WTC11 (cell line): ENCODE measurements at places on chromosomes 11 and 22.
A peak's percentile ranks its signal among the peaks of the same experiment; 100 is the strongest.

DNA sequence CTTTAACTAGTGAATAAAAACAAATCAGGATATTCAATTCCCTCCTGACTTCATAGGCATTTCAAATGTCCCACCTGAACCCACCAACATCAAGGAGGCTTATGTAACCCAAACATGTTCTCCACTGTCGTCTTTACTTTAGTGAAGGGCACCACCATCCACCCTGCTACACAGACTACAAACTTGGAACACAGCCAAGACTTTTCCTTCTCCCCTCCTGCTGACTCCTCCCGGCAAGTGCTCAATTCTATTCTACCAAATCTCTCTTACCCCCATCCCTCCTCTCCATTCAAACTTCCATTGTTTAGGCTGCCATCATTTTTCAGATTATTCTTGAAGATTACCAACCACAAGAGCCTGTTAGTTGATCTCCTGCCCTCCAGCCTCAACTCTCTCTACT, 24.3 kb downstream of the SAAL1 start:
- peaks cover 4% of the 10 kb centered on the region; the same call in 1 of the 2 replicates for H3K4me1 ChIP-seq
- DNase-seq, result no peak
- no peaks in the 10 kb centered on the region for H3K27me3 ChIP-seq
- peaks cover 44% of the 10 kb centered on the region for H3K36me3 ChIP-seq
- H3K27ac ChIP-seq, result no peak overlapping the region
- H3K4me3 ChIP-seq, result no peak overlapping the region

DNA sequence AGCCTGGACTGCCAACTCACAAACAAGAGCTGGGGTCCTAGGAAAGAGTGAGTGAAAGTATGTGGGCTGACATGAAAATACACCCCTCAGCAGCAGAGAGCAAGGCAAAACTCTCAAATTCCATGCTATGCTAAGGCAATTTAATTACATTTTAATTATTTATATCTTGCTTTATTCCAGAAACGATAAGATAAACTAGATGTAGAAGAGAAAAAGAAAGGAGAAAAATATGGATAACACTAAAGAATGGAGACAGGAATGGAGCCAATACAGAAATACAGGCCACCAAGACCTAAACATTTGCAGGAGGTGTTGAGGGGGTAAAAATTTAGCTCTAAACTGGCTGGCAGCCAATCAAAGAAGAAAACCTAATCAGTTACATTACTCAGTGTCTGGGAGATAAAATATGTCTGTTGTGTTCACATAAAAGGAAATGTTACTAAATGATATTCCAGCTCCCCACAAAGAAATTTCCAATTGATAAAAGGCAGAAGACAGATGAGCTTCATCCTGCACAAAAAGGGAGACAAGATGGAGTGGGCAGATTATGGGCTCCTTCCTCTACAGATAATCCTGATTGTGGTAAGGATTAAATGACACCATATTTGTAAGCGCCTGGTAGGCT, 223.5 kb upstream of the BLID start:
- no peak overlapping the region for H3K4me3 ChIP-seq
- no peaks in the 10 kb centered on the region for H3K36me3 ChIP-seq
- peaks cover under 1% of the 10 kb centered on the region for H3K27me3 ChIP-seq
- no peak overlapping the region for H3K27ac ChIP-seq

DNA sequence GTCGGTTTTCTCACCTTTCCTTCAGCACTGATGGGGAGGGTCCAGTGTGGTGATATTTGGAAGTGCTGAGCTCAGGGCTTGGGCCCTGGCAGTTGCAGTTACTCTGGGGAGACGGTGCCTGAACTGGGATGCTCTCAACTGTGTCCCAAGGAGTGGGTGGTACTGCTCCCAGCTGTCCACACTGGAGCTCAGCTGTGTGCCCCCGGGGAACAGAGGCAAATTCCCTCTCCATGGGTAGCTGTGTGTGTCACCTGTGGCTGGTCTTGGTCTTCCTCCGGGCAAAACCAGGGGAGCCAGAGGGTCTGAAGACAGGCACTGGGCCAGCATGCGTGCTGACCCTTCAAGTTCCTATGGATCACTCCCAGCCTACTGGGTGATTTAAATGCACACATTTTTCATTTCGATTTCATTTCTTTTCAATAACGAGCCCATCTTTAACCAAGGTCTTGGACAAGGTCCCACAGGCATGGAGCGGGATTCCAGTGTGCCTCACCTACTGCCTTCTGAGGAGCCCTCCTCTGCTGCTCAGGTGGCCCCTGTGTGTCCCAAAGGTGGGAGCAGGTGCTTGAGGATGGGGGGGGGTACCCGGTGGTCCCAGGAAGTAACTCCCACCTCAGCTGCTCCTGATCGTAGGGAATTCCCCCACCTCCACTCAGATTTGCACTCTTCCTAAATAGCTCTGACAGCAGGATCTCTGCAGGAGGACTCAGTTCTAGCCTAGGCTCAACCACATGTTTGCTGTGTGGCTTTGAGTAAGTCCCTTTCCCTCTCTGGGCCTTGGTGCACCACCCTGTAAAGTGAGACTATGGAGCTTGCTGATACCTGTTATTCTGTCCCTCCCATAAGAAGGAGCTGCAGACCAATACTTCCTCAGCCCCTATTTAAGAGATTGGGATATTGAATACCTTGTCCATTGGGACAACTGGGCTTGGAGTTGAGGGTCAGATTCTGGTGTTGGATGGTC, 16.8 kb downstream of the PRDM11 start:
- no peak for DNase-seq
- H3K4me3 ChIP-seq, result no peak overlapping the region

GRCh38 chr11:60923800-60924109, 505 bp upstream of the TMEM132A start:
- H3K27ac ChIP-seq, result no peak overlapping the region
- DNase-seq, result no peak
- H3K27me3 ChIP-seq, result no peaks in the 10 kb centered on the region; the same call in 1 of the 2 replicates
- peaks cover 16% of the 10 kb centered on the region for H3K36me3 ChIP-seq
- H3K4me3 ChIP-seq, result peak overlapping the region; percentile 65

- H3K27me3 ChIP-seq, result no peaks in the 10 kb centered on the region
- H3K27ac ChIP-seq, result no peak overlapping the region
Measured at GRCh38 chr22:46239261-46240048, 10.6 kb downstream of the CDPF1 start.

DNA sequence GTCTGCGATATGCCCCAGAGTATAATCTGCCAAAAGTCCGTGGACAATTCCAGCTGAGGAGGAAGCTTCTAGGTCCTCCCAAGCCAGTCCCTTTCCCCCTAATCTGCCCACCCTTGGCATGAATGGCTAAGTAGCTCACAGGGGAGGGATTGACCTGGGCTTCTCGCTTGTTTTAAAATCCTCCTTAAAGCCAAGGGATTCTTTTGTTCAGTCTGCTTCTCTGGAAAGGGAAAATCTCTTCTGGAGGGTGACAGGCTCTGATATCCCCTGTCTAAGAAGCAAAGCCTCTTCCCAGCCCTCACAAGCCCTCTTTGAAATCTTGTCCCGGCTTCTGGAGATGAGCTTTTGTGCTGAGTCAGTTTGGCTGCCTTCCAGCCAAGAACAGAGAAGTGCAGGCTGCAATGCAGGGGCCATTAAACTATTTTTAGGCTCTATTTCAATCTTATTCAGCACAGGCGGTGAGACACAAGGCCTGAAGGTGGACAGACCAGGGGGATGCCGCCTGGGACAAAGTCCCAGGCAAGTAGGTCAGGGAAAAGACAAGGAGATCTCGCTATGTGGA, 23.9 kb downstream of the NEFH start:
- peak overlapping the region; percentile 85; the same call in 1 of the 2 replicates for H3K27ac ChIP-seq
- H3K27me3 ChIP-seq, result no peaks in the 10 kb centered on the region
- no peaks in the 10 kb centered on the region for H3K4me1 ChIP-seq
- no peak overlapping the region for H3K4me3 ChIP-seq
- peaks cover 29% of the 10 kb centered on the region for H3K36me3 ChIP-seq

GRCh38 chr11:132408877-132409276, 1038.5 kb downstream of the NTM start:
- H3K27me3 ChIP-seq, result peaks cover 4% of the 10 kb centered on the region
- no peak overlapping the region for H3K27ac ChIP-seq
- no peak overlapping the region for H3K4me3 ChIP-seq
- no peaks in the 10 kb centered on the region for H3K36me3 ChIP-seq
- peaks cover 17% of the 10 kb centered on the region for H3K4me1 ChIP-seq

DNA sequence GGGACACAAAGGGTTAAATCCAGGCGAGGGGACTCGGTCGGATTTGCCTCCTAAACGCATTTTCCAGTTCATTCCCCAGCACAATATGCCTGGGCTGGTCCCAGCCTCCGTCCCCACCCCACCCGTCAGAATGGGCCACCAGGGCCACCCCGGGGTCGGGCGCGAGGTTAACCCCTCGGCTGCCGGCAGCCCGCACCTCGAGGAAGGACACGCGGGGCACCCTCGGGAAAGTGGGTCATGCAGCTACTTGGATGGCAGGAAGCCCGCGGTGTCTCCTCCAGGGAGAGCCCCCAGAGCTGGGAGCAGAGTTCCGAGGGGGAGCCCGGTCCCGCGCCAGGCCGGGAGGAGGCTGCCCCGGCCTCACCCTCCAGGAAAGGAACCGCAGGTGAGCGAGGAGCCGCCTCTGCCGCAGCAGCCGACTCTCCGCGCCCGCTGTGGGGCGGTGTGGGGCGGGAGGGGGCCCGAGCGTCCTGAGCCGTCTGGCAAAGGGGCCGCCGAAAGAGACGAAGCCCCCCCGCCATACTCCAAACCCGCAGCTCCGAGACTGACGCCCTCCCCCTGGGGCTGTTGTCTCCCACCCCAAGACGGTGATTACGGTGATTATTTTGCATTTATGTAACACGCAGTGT, 1.4 kb downstream of the NECTIN1 start:
- peak; percentile 47 for DNase-seq
- H3K36me3 ChIP-seq, result no peaks in the 10 kb centered on the region
- no peak overlapping the region; the same call in 1 of the 2 replicates for H3K27ac ChIP-seq
- peaks cover 46% of the 10 kb centered on the region for H3K4me1 ChIP-seq
- peak overlapping the region; percentile 95 for H3K4me3 ChIP-seq

DNA sequence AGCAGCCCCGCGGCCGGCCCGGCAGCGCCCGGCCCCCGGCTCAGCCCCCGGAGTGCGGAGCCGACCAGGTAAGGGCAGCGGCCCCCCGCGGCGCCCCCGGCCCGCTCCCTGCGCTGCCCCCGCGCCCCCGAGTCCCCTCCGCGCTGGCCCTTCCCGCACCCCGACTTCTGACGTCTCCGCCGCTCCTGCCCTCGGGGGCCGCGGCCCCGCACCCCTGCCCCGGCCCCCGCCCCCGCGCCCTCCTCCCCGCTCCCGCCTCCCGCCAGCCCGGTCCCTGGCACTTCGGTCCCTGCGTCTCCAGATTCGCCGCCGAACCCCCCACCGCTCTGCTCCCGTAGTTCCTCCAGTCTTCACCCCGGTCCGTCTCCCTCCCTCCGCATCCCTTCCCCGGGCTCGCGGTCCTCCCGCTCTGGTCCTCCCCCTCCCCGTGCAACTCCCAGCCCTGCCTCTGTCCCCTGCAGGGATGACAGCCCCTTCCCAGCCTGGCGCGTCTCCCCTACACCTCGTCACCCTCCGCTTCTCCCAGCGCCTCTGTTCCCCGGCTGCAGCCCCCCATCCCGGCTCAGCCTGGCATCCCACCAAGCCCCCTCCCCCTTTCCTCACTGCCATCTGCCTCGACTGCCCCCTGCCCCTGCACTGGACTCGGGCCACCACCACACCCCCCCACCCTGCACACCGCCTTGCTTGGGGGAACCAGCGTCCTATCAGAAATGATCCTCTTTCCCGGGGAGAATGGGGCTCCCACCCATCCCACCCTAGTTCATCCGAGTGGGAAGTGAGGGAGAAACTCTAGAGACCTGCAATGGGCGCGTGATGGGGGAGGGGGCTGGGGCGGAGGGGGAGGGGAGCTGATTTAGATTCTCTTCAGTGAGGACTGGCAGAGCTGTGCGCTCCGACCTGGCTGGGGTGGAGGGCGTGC, 531 bp downstream of the GRIK4 start:
- peaks cover 25% of the 10 kb centered on the region for H3K27me3 ChIP-seq
- DNase-seq, result peak; percentile 45
- peak overlapping the region; percentile 61 for H3K4me3 ChIP-seq
- no peak overlapping the region for H3K27ac ChIP-seq

DNA sequence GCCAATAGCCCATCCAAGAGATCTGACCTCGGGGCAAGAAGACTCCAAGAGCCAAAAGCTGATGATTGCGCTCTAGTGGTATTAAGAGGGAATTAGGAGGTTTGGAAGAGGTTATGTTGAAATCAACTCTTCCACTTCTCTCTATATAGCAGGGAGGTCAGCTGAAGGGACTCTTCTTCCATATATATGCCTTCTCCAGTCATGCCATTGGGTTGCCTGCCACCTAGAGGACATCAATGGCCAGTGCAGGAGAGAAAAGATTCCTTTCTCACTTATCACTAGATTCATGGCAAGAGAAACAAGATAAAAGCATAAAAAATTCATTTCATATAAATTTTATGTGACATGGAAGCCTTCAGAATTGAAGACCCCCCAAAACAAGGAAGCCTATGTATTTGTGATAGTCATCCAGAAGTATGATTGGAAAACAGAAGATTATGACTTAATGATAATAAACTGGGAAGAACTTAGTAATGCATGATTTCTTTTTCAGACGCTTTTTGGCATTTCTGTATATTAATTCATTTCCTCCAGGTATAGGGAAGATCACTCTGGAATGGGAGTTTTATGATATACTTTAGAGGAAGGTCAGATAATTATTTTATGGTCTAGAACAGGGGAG, 435.1 kb upstream of the DDI1 start:
- no peak overlapping the region for H3K27ac ChIP-seq
- H3K36me3 ChIP-seq, result no peaks in the 10 kb centered on the region
- no peak overlapping the region for H3K4me3 ChIP-seq
- peak; percentile 48 for DNase-seq
- no peaks in the 10 kb centered on the region for H3K4me1 ChIP-seq
- no peaks in the 10 kb centered on the region for H3K27me3 ChIP-seq

GRCh38 chr22:37982151-37982785, 2.1 kb downstream of the SOX10 start:
- H3K27me3 ChIP-seq, result peaks cover 19% of the 10 kb centered on the region
- peaks cover 22% of the 10 kb centered on the region for H3K4me1 ChIP-seq
- no peak for DNase-seq
- H3K27ac ChIP-seq, result no peak overlapping the region

DNA sequence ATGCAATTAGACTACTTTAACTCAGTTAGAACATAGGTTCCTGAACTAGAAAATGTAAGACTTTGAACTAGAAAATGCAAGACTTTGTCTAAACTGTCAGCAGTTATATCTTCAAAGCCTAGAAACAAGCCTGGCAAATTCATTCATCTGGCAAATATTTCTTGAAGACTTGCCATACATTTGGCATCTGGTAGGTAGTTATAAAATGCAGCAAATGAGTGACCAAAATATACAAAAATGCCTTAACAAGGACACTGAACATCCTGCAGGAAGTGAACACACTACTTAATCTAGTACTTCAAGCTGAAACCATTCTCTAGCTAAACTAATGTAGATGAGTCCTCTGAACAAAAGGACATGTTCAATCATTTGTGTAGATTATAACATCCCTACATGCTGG, 84.7 kb upstream of the SCUBE2 start:
- no peak overlapping the region for H3K4me3 ChIP-seq
- H3K36me3 ChIP-seq, result peaks cover 60% of the 10 kb centered on the region
- DNase-seq, result no peak
- no peaks in the 10 kb centered on the region for H3K27me3 ChIP-seq
- peaks cover 9% of the 10 kb centered on the region for H3K4me1 ChIP-seq

- no peak overlapping the region for H3K4me3 ChIP-seq
- H3K36me3 ChIP-seq, result peaks cover 54% of the 10 kb centered on the region
- H3K27ac ChIP-seq, result peak overlapping the region; percentile 65; the same call in 1 of the 2 replicates
- no peak for DNase-seq
- H3K27me3 ChIP-seq, result no peaks in the 10 kb centered on the region
- H3K4me1 ChIP-seq, result peaks cover 1% of the 10 kb centered on the region
Measured at GRCh38 chr22:41222846-41223507, 17.8 kb downstream of the CHADL start.

GRCh38 chr11:90766121-90766520, 543.3 kb upstream of the CHORDC1 start:
- no peak overlapping the region for H3K27ac ChIP-seq
- H3K36me3 ChIP-seq, result no peaks in the 10 kb centered on the region
- no peaks in the 10 kb centered on the region for H3K4me1 ChIP-seq
- no peak overlapping the region for H3K4me3 ChIP-seq
